T follicular helper cell (primary cell): ENCODE measurements at places on chromosomes 7 and 10.

DNA sequence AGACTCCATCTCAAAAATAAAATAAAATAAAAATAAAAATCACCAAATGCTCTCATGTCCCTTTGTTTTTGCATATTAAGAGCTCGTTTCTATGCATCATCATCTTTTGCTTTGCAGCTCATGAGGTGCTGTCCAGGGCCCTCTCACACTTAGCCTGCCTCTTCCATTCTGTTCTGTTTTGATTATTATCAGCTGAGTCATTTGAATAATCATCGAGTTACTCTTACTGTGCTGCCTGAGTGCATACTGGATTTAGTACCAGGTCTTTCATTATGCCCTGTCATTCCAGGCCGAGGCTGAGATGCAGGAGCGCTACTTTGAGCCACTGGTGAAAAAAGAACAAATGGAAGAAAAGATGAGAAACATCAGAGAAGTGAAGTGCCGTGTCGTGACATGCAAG, 33.0 kb downstream of the UCMA start:
- DNase-seq, result no peak

DNA sequence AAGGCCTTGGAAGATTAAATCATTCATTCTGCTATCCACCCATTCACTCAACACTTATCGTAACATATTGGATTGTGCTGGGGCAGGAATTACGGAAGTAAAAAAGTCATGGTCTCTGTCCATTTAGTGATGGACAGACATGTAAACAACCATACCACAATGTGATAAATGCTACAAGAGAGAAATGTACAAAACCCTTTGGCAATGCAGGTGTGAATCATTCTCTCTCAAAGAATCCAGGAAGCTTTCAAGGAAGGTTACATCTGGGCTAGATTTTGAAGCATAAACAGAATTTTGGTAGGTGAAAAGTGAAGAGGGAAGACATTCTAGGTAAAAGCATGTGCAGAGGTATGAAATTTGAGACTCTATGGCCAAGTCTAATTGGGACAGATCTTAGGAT, 61.7 kb upstream of the KCNIP2 start:
- DNase-seq, result no peak

DNA sequence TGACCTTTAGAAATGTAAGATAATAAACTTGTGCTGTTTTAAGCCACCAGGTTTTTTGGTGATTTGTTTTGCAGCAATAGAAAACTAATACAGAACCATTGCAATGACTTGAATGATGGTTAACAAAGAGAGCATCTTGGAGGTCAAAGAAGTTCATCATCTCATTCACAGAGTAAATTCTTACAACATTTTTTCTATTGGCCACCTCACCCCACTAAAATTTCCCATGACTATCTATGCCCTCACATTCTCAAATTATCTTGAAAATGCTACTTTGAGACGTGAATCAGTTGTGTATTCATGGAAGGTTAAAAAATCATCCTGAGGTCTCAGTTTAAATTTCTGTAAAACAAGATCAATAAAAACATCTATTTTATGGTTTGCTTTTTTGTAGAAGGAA, 754.2 kb downstream of the SORCS1 start:
- no peak for DNase-seq

DNA sequence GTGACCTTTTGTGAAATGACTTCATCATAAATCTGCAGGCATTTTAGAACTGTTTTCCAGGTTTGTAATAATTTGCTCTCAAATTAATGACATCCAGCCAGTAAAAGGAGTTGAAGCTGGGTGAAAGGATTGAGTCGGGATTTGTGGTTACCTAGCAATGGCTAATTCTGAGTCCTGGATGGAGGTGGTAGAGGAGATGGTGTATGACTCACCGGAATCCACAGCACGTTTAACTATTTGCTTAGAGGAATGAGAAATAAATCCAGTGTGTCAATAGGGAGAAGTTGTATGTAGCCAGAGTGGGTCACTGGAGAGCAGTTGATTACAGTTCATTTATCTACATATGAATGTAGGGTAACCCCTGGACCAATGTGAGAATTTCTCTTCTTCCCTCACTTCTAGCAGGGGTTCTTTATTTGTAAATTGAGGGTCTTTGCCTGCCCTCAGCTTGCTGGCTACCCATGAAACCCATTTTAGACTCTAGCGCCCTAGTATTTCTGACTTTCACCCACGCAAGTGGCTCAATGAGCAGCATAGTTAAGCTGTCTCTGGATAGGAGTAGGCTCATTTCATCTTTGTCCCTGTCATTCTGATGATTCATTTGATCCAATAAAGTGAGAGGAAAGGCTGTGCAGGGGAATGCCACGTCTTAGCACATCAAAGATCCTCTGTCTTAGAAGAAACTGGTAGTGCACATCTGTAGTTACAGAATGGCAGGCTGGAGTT, 547.8 kb downstream of the SORCS3 start:
- no peak for DNase-seq
